Progenitor cell of endocrine pancreas (in vitro differentiated cells): ENCODE measurements at places on chromosomes 6 and 20.

DNA sequence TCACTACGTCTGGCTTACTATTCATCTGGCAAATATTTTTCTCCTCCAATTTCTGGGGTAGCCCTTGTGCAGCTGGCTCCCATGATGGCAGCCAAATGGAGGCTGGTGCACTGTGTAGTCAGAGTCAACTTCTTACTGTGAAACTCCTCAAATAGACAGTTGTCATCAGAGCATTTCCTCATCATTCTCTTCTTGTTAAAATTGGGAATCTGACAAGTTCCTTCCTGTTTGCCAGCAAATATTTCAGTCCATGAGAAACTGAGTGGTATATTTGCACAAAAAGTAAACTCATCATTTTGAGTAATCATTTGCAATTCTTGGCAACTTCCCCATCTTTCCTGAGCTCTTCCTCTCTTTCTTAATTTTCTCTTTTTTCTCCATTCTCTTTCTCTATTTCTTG, 394.9 kb upstream of the RGS17 start:
- DNase-seq: no peak

GRCh38 chr6:100880149-100880852, 828 bp downstream of the ASCC3 start:
- no peak for DNase-seq

- no peak for DNase-seq
Observed at GRCh38 chr6:44025226-44025625, 102.0 kb downstream of the MRPL14 start.

DNA sequence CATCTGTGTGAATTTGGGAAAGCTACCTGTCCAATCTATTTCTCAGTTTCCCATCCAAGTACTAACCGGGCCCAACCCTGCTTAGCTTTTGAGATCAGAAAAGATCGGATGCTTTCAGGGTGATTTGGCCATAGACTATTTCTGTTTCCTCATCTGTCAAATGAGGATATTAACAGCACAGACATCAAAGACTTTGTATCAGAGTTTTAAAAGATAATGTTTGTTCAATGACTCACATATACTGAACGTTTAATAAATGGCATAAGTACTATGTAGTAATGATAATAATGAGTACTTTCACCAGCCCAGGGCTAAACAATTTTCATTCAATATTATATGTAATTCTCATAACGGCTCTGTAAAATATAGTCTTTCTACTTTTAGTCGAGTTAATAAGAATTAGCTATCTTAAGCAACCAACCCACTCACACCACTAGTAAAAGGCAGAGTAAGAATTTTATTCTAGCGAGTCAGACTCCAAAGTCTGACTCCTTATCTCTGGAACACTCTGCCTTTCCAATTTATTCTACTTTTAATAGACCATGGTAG, 216.5 kb downstream of the ARHGAP18 start:
- DNase-seq: no peak

- DNase-seq: no peak
Observed at GRCh38 chr6:167920165-167920564, 77.3 kb upstream of the KIF25 start.

DNA sequence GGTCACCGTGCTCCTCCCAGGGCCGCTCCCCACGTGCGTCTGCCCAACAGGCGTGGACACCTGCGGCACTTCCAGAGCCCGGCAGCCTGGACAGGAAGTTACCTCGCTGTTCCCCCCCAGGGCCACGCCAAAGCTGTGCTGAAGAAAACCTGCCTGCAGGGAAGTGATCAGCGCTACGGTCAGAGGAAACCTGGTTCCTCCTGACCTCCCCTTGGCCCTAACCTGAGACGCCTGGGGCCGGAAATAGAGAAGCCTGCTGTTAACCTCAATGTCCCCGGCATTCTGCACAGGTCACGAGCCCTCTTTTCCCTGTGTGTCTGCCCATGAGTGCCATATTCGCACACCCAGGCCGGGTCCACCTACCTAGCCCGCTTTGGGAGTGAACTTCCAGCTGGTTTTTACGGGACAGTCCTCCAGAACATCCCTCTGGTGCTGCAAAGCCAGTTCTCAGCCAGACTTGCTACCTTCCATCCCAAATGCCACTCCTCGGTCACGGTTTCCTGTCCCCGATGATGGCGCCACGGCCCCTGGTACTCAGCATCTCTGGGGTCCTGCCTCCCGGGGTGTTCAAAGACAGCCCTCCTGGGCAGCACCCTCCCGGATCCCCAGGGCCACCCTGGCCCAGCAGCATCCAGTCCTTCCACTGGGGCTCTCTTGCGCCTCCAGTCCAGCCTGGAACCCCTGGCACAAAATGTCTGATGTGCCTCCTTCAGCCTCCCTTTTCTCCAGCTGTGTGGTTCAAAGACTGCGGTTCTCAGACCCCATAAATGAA, 12.0 kb upstream of the IRF4 start:
- DNase-seq: no peak

DNA sequence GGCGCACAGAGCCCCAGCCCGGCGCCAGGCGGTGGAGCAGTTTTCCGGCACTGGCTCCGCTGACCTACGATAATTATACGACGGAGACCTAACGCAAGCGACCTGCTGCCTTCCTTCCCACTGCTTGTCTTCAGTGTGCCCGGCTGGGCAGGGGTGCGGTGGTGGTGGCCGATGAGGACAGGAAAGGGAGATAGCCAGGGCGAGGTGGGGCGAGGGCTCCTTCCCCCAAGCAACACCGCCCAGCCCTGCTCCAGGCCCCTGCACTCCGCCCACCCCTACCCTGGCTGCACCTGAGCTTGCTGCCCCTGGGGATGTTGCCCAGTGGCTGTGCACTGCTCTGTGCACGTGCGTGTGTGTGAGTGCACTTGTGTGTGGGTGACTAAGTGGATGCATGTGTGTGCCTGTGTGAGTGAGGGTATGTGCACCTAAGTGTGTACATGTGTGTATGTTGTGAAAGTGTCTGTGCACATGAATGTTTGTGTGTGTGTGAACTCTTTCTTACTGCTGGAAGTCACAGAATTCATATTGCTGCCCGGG, 42.6 kb upstream of the IRF4 start:
- DNase-seq: no peak

- no peak for DNase-seq
Observed at GRCh38 chr20:32945710-32946221, 58.5 kb downstream of the SUN5 start.

DNA sequence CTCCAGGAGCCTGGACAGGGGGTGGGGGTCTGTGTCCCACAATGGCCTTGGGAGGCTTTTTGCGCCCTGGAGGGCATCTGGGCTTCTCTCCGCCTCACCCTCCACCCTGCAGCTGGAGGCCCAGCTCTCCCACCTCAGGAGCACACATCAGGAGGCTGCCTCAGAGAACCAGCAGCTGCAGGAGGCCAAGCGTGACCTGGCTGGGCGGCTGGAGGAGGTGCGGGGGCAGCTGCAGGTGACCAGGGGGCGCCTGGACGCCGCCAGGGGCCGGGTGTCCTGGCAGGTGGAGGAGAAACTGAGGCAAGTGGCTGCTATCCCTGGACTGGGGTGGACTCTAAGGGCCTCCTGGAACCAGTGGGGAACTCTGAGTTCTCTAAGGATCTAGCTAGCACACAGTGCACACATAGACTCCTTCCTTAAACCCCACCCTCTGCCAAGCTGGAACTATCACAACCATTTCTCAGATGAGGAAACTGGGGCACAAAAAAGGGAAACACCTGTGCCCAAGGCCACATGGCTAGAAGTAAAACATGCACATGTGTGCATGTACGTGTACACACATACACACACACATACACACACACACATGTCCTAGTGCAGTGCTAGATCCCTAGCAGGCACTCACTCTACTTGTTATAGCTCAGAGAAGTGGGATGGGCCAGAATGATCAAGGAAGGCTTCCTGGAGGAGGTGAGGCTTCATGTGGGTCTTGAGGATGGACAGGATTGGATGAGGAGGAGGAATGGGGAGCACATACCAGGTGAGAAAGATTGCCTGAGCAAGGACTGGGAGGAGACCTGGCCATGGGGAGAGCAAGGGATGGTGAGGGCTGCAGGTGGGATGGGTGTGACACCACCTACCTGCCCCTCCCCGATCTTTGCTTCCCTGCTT, 22.9 kb downstream of the RAB44 start:
- DNase-seq: no peak

DNA sequence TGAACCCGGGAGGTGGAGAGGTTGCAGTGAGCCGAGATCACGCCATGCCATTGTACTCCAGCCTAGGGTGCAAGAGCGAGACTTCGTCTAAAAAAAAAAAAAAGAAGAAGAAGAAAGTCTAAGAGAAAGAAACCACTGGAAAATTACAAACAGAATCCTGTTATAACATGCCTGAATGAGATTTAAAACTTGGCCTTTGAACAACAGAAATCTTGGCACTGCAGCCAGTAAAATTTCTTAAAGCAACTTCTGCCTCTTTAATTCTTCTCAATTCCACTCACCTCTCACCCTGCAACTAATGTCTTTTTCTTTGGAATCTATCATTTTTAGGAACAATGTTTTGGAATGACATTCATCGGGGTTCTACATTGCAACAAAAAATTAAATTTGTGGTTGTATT, 26.3 kb downstream of the PM20D2 start:
- DNase-seq: no peak

- DNase-seq: no peak
Observed at GRCh38 chr20:1103751-1104150, 14.7 kb upstream of the PSMF1 start.

- DNase-seq: no peak
Observed at GRCh38 chr20:61524951-61525666, 273.0 kb downstream of the CDH4 start.

DNA sequence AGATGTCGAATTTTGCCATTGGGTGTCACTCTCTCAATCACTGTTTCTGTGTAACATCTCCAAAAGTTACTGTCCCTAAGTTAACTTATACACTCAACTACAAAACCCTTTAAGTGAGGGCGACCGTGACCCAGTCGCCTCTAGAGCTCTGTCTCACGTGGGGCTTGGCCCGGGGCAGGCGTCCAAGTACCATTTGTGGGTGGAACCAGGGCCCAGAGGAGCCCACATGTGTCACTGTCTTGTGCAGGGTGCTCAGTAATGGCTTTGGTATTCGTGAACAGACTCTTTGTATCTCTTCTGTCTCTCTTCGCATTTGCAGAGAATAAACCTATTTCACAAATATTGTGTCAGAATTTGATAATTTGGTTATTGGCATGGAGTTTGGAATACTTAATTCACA, 109.9 kb upstream of the THBS2 start:
- DNase-seq: no peak

DNA sequence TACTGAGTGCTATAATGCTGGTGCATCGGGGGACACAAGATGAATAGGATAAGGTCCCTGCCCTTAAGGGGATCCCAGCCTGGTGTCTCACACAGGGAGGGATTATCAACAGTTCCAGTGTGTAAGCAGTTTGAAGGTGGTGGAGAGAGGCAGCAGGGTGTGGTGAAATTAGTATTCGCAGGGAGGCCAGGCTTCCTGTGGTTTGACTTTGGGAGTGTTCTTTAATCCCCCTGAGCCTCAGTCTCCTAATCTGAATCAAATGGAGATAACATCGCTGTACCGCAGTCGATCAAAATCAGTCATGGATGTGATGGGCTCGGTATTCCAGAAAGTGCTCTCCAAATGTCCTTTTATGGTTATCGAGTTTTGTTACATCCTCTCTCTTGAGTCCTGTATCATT, 288.1 kb upstream of the SUPT3H start:
- DNase-seq: no peak

- DNase-seq: no peak
Observed at GRCh38 chr6:12614456-12614855, 102.1 kb upstream of the PHACTR1 start.

GRCh38 chr20:2692886-2693285, 306 bp downstream of the EBF4 start:
- no peak for DNase-seq

- no peak for DNase-seq
Observed at GRCh38 chr6:38789256-38789655, 74.1 kb downstream of the DNAH8 start.

GRCh38 chr6:5778906-5779305, 227.8 kb downstream of the NRN1 start:
- no peak for DNase-seq

DNA sequence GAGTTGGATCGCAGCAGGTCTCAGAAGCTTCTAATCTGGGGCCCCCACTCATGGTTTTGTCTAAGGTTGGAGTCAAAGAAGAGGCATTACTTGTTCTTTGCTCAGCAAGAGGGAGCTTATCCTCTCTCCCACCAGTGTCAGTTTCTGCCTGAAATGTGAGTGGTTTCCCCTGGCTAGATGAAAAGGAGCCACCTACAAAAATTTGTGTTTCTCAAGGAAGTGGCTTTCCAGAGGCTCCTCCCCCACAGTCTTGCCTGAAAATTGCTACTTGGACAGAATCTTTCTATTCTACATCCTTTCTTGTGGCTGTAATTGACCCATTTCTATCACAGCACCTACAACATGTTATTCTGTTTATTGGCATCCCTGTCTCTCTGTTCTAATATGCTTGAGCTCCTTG, 37.9 kb downstream of the SCML4 start:
- DNase-seq: no peak
